ENCODE measurements at places on chromosomes 5 and 9.

GRCh38 chr9:106921341-106921899, 58.5 kb downstream of the ZNF462 start:
- DNase-seq = peak; percentile 5

- DNase-seq = no peak
These were observed 101.2 kb downstream of the NLN start for GRCh38 chr5:65823204-65823603.

DNA sequence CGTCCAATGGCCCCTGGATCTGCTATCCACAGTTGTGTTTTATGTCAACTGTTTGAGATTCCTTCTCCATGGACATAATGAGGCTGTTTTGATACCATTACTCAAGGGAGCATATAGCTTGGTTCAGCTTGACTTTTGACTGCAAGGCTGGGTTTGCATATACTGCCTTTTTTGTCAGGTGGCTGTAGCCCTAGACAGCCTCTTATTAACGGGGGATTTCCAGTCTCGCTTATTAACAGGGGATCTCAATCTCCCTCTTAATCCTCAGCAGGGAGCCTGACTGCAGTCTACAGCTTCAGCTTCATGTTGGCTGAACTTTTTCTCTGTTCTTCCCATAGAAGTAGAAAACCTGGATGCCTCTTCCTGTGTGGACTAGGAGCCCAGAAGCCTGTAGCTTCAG, 73.7 kb upstream of the TNC start:
- DNase-seq = no peak

- DNase-seq = no peak
These were observed 63.9 kb downstream of the MEGF9 start for GRCh38 chr9:120650352-120650751.

GRCh38 chr5:77426670-77427069, 65.4 kb downstream of the WDR41 start:
- DNase-seq = no peak

DNA sequence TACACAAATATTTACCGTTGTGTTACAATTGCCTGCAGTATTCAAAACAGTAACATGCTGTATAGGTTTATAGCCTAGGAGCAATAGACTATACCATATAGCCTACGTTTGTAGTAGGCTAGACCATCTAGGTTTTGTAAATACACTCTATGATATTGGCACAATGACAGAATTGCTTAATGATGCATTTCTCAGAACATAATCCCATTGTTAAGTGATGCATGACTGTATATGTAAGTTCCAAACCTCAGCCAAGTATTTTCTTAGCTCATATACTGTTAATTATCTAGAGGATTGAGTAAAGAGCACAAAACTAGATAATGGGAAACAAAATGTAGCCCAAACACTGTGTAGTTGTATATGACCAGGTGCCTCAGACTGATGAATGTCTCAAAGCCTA, 220.1 kb downstream of the ANXA1 start:
- DNase-seq = no peak
